ENCODE measurements at places on chromosomes 12 and 14.

GRCh38 chr12:30142301-30142700 is 358.6 kb upstream of the TMTC1 start:
- no peak for DNase-seq

- no peak for DNase-seq
Measured at GRCh38 chr14:65471038-65471878, 58.7 kb downstream of the FUT8 start.

GRCh38 chr14:37145395-37145794 is 27.0 kb downstream of the SLC25A21 start:
- no peak for DNase-seq

DNA sequence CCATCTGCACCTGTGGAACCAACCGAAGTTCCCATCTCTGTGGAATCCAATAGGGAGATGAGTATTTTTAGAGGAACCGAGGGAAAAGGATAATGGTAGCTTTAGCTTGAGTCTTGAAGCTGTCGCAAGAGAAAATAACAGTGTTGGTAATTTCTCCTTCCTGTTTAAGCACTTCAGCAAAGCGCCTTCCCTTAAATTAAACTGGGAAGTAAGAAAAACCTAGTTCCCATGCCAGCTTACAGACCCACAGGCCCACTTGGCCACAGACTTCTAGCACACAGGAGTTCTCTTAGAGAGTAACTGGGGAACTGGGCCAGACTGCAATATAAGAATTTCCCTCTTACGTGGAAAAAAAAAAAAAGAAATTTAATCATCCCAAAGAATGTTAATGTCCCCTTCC is 223.8 kb downstream of the EFCAB11 start:
- DNase-seq = no peak

DNA sequence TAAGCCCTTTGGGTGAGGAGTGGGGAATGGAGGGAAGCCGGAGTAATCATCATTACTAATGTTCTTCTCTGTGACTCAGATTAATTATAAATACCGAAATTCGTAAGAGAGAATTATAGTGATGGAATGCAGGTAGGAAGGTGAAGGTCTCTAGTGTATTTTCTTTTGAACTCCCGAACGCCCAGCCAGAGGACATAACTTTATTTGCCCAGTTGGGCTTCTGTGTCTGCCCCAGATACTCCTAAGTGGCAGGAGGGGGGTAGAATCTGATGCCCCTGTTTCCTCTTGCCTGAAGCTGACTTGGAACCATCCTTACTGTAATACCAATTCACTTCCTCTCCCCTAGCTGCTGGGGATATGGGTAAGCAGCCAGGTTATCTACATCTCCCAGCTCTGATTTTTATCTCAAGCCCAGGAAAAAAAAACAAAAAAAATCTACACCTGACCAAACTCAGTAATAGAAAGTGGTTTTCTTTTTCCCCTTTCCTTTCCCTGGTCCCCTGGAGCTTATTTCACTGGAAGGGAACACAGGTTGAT is 84.4 kb upstream of the CISTR start:
- no peak for DNase-seq

DNA sequence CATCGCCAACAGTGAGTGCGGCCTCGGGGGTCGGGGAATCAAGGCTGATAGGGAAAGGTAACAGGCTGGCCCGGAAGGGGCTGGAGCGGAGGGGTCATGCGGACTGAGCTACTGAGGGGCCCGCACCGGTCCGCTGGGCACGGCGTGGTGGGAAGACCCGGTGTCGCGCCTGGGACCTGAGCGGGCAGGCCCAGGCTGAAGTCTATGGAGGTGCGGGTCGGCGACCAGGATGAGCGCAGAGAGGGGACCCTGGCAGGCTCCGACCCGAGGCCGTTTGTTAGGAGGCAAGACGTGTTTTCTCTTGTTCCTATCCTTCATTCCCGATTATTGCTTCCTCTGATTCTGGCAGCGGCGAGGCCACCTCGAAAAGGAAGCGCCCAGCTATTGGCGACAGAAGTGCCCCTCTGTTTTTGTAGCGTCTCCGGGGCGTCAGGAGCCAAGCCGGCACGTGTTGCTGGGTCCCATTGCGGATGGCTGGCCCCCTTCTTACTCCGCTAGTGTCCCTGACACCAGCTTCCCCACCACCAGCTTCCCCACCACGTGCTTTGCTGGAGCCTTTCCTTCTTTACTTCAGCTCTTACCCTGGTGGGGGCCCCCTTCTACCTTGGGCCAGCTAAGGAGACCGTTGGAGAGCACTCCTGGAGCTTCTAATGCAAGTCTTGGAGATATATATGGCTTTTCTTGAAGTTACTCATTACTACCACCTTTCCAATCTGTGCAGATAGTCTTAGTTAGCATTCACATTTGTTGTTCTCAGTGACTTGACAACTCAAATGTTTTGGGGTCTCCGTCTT is 653 bp downstream of the PA2G4 start:
- no peak for DNase-seq

- DNase-seq = no peak
Measured at GRCh38 chr12:67909091-67909531, 80.1 kb upstream of the IFNG-AS1 start.

DNA sequence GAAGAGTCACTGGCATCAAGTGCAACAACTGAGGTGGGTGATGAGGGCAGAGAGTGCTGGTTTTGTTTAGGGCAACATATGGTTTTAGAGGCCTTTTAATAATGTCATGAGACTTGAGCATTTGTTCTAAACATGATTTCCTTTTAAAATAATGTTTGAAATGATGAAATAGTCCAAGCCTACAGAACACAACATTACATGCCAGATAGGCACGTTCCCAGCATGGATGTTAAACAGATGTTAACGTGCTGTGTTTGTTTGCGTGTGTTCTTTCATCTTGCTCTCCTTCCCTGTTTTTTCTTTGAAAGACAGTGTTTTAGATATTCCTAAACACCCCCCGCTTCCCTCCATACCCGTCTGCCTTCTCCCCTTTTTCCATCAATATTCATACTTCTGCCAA is 82.3 kb downstream of the RGS6 start:
- DNase-seq = no peak

- no peak for DNase-seq
Measured at GRCh38 chr14:69610020-69610873, 1.1 kb upstream of the SUSD6 start.

GRCh38 chr14:35526962-35527361 is 7.0 kb upstream of the INSM2 start:
- no peak for DNase-seq

- no peak for DNase-seq
Measured at GRCh38 chr14:72647782-72648181, 246.1 kb downstream of the DPF3 start.

GRCh38 chr14:37268788-37269187 is 71.1 kb downstream of the MIPOL1 start:
- DNase-seq = no peak

DNA sequence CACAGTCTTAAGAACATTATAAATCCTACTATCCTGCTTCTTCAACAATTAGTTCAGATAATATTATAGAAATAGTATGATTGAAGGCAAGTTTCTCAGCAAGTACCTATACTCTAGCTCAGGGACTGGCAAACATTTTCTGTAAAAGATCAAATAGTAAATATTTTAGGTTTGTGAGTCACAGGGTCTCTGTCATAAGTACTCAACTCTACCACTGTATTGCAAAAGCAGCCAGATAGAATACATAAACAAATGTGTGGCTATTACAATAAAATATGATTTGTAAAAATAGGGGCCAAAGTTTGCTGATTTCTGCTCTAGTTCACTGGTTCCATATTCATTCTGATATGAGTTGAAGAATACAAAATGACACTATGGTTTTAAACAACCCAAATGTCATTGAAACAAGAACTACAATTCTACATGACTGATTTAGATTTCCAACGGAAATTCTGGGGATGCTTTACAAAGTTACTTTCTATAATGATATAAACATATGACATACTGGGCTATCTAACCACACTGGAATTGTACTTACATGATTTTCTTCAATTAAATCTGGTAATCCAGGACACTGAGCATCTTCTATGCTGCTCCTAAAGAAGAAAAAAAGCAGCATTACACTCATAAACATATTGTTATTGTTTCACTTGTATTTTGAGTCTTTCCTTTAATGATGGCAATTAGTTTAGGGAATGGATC is 23.2 kb downstream of the LGALS3 start:
- no peak for DNase-seq

GRCh38 chr12:47222520-47223030 is 142.8 kb upstream of the AMIGO2 start:
- DNase-seq = no peak

GRCh38 chr12:108648371-108648770 is 14.7 kb upstream of the SELPLG start:
- DNase-seq = no peak

GRCh38 chr14:91284146-91284790 is 39.8 kb upstream of the GPR68 start:
- DNase-seq = no peak

- DNase-seq = no peak
Measured at GRCh38 chr12:50928392-50928791, 24.0 kb upstream of the HIGD1C start.

DNA sequence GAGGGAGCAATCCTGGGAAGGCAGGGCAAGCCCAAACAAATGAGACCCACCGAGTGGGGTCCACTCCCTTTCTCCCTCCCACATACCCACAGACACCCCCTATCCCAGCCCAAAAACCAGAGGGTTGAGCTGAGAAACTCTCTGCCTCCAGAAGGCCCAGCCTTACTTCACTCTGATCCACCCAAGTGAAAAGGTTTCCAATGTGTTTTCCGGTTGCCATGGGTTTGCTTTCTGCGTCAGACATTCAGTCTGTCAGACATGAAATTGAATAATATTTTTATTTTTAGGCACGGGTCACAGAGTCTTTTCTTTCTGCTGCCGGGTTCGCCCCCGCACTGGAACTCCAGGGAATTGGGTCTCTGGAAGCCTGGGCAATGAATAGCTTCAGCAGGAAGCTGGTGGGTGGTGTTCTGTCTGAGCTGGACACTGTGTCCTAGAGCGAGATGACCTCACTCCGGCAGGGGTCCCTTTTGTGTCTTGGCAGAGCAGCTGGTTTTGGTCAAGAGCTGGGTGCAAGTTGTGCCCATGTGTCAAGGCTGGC is 69.8 kb upstream of the CLMN start:
- DNase-seq = no peak

GRCh38 chr14:74820288-74820687 is 55.7 kb downstream of the PROX2 start:
- DNase-seq = no peak

DNA sequence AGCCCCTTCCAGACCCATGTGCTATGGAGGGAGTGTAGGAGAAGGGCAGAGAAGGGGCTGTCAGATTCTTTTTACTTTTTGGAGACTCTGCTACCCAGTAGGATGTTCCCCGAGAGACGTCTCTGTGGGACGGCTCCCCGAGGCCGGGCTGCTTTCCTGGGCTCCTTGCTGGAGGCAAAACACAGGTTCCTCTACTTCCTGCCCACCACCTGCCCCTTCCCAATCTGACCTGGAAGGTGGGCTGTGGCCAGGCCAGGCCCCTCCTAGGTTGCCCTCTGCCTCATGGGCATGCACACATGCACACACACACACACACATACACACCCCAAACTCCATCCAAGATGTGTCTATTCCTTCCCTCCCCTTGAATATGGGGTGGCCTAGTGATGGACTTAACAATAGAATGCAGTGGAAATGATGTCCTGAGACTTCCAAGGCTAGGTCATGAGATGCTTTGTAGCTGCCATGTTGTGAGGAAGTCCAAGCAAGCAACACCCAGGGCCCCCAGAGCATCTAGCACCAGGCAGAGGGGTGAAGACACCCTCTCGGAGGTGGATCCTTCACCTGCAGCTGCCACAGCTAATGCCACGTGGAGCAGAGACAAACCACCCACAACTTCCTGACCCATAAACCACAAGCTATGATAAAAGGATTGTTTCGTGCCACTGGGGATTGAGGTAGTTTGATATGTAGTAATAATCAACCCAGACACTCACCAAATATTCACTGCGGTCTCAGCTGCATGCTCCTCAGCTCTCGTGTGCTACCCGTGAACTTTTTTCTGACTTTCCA is 1.6 kb upstream of the ASB2 start:
- DNase-seq = peak; percentile 46

- no peak for DNase-seq
Measured at GRCh38 chr12:68207276-68207675, 18.3 kb downstream of the IL26 start.

GRCh38 chr14:50028458-50028857 is 87.9 kb downstream of the VCPKMT start:
- no peak for DNase-seq

- no peak for DNase-seq
Measured at GRCh38 chr12:105382771-105383622, 52.5 kb downstream of the C12orf75 start.

DNA sequence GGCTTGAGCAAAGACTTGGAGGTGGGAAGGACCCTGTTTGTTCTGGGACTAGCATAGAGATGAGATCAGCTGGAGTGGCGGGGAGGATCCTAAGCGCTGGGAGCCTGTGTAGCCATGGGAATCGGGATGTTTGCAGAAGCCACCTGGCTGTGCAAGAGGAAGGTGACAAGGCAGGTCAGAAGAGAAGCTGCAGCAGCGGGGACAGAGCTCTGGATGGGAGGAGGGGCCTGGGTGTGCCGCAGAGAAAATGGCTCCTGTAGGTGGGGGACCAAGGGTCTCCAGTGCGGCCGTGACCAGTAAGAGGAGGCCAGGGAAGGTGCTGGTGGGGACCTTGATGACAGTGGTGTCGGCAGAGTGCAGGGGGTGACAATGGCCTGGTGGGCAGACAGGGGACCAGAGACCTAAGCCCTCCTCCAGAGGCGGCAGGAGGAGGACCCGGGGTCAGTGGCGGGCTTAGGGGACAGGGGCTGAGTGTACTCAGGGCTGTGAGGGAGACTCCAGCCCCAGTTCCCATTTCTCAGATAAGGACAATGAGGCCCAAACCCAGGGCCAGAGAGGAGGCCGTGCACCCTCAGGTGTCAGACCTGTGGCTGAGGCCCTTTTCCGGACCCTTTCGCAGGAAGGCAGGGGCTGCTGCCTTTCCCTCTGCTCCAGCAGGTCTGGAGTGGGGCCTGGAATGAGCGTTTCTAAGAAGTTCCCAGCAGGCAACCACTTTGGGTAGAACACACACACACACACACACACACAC is 206.6 kb upstream of the RTL1 start:
- DNase-seq = no peak
